Uterine smooth muscle cell (primary cell): ENCODE measurements at places on chromosomes 7 and 10. TPM values are rescaled to one million over a fixed set of nuclear protein-coding genes. Genes with fewer than 3 reads are reported as not detected.

JMJD1C gene
- 111 and 138 TPM in 2 replicates for total RNA-seq

WIPF3 gene
- total RNA-seq, result not detected in 2 replicates

CPVL gene
- total RNA-seq, result 1.1 and 1.4 TPM in 2 replicates

SHH gene
- total RNA-seq, result not detected in 2 replicates

TEX36 gene
- not detected in 2 replicates for total RNA-seq

SLC26A5 gene
- not detected in 2 replicates for total RNA-seq

MBL2 gene
- not detected in 2 replicates for total RNA-seq

CPEB3 gene
- 0.55 and 1.6 TPM in 2 replicates for total RNA-seq

HKDC1 gene
- total RNA-seq, result 1.3 and 10.6 TPM in 2 replicates

ADRB1 gene
- total RNA-seq, result not detected in 2 replicates

TLX1 gene
- total RNA-seq, result not detected in 2 replicates

CFAP58 gene
- total RNA-seq, result 1.00 and 1.2 TPM in 2 replicates

PALS2 gene
- total RNA-seq, result 41.9 and 52.6 TPM in 2 replicates

HTR7 gene
- total RNA-seq, result 0.87 and 1.1 TPM in 2 replicates

AMPH gene
- total RNA-seq, result 1.5 and 2.0 TPM in 2 replicates

CUZD1 gene
- total RNA-seq, result 0.33 and 0.50 TPM in 2 replicates

C10orf71 gene
- under 0.01 TPM in 1 of 2 replicates, not detected in the other for total RNA-seq

BAIAP2L1 gene
- 1.1 and 1.7 TPM in 2 replicates for total RNA-seq

SPDYE8 gene
- not detected in 2 replicates for total RNA-seq

CDNF gene
- total RNA-seq, result 1.1 and 1.3 TPM in 2 replicates

LBX1 gene
- total RNA-seq, result not detected in 2 replicates
